ENCODE measurements at places on chromosomes 6 and 20.
A peak's percentile ranks its signal among the peaks of the same experiment; 100 is the strongest.

- no peak for DNase-seq
Observed at GRCh38 chr6:27154696-27155095, 92.8 kb upstream of the PRSS16 start.

DNA sequence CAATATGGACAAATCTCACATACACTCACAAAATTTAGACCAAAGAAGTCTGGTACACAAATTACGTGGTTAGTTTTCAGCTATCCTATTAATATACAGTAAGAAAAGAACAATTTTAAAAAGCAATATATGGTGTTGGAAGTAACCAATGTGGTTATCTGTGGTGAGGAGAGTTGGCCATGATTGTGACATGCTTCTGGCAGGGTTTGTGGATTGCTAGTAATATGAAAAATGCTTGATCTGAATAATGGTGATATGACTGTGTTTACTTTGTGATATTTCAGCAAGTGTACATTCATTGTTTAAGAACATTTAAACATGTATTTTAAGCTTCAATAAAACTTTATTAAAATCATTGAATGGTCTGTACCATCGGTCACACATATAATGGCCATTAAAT, 99.1 kb downstream of the ADGB start:
- no peak for DNase-seq

GRCh38 chr6:22925304-22925835, 356.0 kb downstream of the HDGFL1 start:
- no peak for DNase-seq

DNA sequence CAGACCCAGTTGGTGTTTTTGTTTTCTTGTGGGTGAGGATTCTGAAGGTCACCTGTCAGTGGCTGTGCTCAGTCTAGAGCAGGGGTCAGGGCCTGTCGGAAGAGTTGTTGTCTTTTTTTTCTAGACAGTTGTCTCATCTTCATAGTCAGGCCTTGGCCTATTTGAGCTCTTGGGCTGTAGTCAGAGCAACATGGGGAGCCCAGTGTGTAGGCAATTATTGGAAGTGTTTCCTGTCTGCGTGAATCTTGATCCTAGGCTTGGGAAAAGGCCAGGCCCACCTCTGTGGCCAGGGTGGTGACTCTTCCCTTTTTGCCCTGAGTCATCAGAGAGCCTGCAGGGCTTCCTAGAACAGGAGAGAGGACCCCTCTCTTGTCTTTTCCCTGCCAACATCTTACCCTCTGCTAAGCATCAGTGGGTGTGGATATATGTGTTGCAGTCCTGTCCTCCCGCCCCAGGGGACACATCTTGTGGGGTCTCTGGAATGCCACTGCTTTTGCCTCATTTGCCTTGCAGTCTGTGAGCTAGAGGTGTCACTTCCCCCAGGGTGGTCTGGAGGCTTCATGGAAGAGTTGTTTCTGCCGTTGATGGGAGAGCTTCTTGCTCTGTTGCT, 11.4 kb downstream of the TJAP1 start:
- no peak for DNase-seq

GRCh38 chr6:52049252-52050050, 38.0 kb downstream of the PKHD1 start:
- DNase-seq = peak; percentile 44

DNA sequence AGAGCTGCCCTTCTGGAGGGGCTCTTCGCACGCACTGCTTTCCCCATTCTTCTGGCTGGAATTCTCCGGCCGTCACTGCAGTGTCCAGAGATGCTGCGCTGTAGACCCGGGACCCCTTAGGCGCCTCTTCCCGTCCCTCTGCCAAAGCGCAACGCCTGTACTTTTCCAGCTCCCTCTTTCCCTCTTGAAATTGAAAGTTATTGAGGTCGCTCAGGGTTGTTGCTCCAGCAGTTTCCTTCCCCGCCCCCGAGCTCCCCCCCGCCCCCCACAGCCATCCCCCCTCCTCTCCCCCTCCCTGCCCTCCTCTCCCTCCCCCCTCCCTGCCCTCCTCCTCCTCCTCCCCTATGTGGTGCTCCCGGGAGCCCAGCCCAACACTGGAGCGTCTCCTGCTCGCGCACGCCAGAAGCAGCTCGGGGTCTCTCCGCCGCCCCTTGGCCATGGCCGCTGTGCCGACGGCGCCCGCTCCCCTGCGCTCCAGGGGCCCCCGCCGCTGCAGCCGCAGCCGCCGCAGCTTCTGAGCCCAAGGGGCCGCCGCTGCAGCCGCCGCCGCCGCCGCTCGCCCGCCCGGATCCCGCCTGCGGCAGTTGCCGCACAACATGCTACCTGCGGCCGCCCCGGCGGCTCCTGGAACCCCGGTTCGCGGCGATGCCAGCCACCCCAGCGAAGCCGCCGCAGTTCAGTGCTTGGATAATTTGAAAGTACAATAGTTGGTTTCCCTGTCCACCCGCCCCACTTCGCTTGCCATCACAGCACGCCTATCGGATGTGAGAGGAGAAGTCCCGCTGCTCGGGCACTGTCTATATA, at the start of gene RSPO3:
Gene RSPO3, plus strand, starts transcription at position 374 of the 804 bp plus-strand sequence. CDS start 522 bp downstream, outside the sequence.
- peak; percentile 33 for DNase-seq
